WERI-Rb-1 (cell line): ENCODE measurements at places on chromosomes 5 and 9.

GRCh38 chr5:179287631-179288030, 57.6 kb downstream of the ADAMTS2 start:
- no peak for DNase-seq

DNA sequence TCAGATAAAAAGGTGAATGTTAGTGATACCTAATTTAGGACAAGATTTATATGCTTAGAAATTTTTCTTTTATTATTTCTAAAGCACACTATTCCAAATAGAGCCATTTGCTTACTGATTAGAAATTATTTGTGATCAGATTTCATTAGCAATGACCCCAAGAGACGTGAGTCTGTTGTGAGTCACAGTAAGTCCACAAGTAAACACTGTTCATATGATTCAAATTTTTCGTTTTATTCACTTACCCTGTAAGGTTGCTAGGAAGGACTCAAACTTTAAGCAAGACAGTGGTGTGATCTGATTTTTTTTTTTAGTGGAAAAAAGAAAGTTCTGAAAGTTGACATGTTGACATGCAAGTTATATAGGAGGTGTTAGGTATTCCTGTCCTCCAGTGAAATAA, 1.2 kb downstream of the CARD6 start:
- no peak for DNase-seq

GRCh38 chr9:108270051-108270450, 585.7 kb downstream of the ACTL7B start:
- DNase-seq = no peak

- DNase-seq = no peak
Observed at GRCh38 chr9:129858167-129858962, 23.1 kb downstream of the USP20 start.

DNA sequence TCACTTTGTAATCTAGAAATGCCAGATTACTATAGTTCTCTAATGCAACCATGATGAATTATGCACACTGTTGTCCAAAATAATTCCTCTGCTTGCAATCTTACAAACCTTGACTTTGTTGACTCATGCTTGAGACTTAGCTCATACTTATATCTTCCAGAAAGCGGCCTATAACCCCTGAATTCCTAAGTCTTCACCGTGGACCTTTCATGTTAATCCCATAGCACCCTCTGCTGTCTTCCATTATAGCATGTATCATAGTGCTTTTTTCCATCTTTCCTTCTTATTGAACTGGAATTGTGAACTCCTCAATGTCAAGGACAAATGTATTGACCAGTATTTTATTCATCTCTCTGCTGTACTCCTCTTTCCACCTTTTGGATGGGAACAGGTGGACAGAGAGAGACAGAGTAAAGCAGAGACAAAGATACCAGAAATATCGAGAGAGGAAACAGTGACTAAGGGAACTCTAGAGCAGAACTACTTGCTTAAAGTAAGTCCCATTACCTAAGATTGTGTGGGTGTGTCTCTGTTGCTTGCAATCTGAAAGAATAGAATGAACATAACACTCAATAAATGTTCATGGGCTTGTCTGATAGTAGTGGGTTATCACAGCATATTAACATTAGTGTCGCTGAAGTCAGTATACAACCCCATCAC, 110.0 kb downstream of the LURAP1L start:
- no peak for DNase-seq
